ENCODE measurements at places on chromosomes 2 and 18.

GRCh38 chr2:68193787-68194372 lies 36.2 kb downstream of the PNO1 start:
- DNase-seq, result no peak

DNA sequence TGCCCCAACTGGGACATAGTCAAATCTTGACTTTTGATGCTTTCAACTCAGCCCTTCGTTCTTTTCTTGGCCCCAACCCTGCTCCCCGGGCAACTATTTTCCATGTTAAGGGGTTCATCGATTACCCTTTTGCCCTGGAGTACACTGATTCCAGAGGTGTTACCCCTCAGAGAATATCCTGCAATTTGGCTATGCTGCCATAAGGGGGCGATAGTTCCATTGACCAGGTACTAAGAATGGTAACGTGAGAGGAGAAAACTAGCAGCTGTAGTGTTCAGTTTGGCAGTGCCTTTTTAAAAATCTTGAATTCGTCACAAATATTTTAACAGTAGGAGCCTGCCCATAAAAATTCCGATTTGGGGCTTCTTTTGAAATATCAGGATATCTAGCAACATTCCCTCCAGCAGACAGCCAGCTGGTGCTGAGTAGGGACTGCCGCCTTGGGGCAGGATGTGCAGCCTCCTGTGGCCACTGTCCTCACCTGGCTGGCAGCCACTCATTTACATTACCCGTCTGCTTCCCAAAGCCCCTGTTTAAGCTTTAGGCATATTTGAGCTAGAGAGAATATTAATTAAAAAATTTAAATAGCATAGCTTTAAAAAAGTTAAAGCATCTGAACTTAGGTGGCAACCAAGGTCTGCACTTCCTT lies 146.3 kb upstream of the SKOR2 start:
- DNase-seq, result peak; percentile 3

GRCh38 chr2:50596515-50596914 lies 435.4 kb downstream of the NRXN1 start:
- no peak for DNase-seq

GRCh38 chr2:66749566-66749965 lies 314.6 kb downstream of the MEIS1 start:
- DNase-seq, result no peak
